Renal pelvis (tissue), 12 donors: ENCODE measurements at places on chromosomes 7 and 10. TPM values are rescaled to one million over a fixed set of nuclear protein-coding genes. Genes with fewer than 3 reads are reported as not detected.

The SP8 gene
- polyA plus RNA-seq: not detected

DNA sequence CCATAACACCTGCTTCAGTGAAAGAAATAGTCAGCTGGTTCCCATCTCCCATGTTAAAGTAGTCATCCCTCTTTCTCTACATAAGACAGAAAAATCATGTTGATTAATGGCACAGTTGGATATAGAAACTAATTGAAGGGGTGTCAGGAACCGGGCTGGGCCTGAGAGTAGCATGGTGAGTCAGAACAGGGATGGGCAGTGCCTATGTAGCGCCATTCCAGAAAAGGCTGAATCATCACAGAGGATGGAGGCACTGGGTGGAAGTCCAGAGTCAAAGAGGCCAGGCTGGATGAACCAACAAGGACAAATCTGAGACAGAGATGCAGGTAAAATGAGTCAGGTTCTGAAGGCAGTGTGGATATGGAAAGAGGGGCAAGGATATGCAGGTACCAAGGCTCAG lies 201.2 kb downstream of the LHFPL3 start:
- DNase-seq: no peak

GRCh38 chr7:41661596-41661995 lies 41.3 kb downstream of the INHBA start:
- DNase-seq: no peak

The PPIA gene
- polyA plus RNA-seq: 1,239 TPM

The KNDC1 gene
- polyA plus RNA-seq: 7.0 TPM

GRCh38 chr10:106107706-106108105 lies 1056.8 kb downstream of the SORCS1 start:
- DNase-seq: no peak

DNA sequence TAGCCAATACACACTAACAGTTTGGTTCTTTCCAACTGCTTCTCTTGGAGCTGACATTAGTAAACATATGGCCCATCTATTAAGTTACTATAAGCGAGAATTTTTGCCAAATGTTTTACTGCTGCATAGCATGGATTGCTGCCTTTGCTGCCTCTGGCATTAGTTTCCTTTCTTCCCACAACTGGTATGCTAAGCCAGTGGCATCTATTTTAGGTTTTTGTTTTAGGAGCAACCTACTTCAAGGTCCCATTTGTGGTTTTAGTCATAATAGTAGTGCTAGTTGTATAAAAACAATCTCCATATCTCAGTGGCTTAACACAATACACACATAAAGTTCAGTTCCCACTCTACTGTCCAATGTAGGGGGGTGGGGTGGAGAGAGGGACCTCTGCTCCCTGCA lies 25.9 kb upstream of the PANK1 start:
- no peak for DNase-seq

GRCh38 chr7:145848691-145849090 lies 267.9 kb upstream of the CNTNAP2 start:
- DNase-seq: no peak

- peak; percentile 26 for DNase-seq
Measured at GRCh38 chr10:96972264-96972663, 140.2 kb downstream of the LCOR start.

The WDR86 gene
- 34.9 TPM for polyA plus RNA-seq

GRCh38 chr7:149002604-149003003 lies 25.7 kb downstream of the PDIA4 start:
- DNase-seq: no peak

GRCh38 chr10:48983648-48984351 lies 44.2 kb upstream of the LRRC18 start:
- DNase-seq: peak; percentile 36

DNA sequence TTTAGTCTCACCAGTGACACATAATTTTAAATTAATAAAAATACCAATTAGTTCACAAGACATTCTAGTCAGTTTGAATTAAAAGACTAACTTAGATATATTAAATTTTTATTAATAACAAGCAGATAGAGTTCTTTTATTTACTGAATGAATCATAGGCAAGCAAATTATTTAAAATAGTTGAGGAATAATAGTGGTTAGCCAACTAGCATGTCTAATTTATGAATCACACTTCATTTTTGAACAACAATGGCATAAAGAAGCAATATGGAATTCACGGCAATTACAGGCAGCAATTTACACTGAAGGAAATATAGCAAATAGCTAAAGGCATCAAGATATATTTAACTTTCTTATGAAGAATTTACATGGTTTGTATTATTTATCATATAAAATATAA lies 187.0 kb upstream of the SLC26A5 start:
- no peak for DNase-seq

DNA sequence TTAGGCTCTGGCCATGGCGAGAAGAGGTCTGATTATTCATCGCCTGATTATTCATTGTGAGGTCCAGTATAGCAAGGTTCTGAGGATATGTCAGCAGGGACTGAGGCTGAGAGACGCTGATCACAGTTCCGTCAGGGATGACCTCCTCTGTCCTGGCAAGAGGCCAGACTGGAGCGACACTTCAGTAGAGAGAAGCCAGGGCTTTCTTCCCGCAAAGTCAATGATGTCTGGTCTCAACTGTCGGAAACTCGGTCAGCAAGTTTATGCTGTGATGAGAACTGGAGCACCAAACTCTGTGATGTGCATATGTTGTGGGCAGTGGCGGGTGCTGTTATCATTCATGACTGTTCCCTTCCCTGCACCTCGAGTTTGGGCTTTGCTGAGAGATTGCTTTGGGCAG lies 29.0 kb upstream of the GNA12 start:
- DNase-seq: no peak

DNA sequence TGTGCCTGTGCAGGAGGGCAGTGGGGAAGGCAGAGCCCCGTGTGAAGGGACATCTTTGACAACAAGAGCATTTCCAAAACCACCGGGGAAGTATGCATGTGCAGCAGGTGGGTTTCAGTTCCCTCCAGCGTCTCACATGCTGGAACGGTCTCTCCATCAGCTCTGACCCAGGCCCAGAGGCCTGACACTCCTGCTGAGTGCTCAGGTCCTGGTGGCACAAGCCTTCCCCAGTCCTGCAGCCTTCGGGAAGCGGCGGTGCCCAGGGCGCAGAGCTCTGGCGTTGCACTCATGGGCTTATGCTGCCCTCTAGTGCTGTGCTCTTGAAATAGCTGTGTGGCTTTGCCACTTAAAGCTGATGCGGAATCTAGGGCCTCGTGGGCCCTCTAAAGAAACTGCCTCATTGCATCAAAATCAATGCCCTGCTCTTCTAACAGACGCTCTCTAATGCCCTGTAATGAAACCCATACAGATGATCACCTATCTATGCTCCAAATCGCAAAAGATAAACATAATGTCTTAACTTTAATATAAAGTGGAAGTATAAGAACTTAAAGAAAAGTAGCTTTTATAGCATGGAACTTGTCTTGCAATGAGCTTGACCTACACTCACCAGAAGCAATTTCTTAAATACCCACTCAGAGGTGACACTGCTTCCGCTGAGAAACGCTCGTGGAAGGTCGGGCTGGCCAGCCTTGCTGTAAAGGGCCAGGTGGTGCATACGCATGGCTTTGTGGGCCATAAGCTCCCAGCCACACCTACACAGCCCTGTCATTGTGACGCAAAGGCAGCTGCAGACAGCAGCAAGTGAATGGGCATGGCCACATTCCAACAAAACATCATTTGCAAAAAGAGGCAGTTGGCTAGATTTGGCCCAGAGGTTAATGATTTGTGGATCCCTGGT lies 38.6 kb downstream of the CLRN3 start:
- DNase-seq: peak; percentile 65

- DNase-seq: no peak
Measured at GRCh38 chr10:29766753-29767152, 132.0 kb upstream of the SVIL start.

GRCh38 chr7:101116898-101117297 lies 10.0 kb upstream of the SERPINE1 start:
- DNase-seq: no peak

The ARPC1A gene
- polyA plus RNA-seq: 110 TPM

DNA sequence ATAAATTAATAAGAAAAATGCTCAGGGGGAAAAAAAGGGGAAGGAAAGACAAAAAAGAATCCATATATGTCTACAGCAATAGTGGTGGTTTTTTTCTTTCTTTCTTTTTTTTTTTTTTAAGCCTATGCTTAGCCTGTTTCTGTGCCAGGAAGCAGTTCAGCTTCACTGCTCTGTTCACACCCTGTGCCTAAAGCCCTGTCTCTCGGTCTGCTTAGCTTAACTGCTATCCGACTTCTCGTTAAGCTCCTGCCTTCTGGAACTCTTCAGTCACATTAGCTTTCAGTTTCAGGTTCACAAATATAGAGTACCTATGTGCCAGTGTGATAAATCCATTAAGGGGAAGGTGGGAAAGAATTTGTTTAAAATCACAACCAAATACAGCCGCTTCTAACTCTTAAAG lies 26.5 kb upstream of the NRG3 start:
- DNase-seq: no peak
